Left cardiac atrium (tissue), 4 donors: ENCODE measurements at places on chromosomes 7 and 10.

DNA sequence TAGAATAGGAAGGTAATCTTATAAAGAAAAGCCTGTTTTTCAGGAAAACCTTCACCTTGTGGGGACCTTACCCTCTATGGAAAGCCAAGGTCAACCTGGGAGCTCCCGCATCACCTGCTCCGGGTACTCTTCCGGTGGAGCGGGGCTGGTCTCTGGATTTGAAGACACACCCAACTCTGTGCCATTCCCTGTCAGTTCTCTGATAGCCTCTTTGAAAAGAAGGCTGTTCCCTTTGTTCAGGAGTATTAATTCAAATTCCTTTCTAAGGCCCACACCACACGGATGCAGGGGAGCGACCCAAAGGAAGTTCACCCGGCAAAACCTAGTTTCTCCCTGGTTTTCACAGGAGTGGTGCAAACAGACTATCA, 10.7 kb downstream of the CTBP2 start:
- no peak for DNase-seq

DNA sequence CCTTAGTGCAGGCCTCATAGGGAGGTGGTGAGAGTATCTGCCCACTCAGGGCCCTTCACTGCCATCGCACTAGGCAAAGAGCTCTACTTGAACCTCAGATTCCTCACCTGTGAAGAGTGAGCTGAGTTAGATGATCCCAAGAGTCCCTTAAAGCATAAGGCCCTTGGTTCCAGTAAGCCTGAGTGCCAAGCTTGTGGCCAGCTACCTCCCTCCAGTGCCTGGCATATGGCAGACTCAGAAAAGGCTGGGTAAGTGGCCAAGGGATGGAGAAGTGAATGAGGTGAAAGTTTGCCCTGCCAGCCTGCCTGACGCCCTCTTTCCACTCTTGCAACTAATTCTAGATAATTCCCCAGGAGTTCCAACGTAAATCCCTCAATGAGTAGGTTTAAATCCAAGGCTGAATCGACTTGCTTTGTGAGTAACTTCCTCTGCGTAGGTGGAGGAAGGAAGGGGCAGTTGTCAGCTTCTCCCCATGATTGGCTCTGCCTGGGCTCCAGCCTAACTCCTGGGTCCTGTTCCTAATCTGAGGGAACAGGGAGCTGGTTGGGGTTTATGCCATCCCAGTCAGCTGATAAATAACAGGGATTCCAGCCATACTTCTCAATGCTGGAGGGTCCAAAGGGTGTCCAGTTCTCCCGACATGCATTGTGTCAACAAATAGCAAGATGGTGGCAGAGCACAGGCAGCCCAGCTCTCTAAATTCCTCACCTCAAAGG, 14.2 kb downstream of the DUSP5 start:
- no peak for DNase-seq

DNA sequence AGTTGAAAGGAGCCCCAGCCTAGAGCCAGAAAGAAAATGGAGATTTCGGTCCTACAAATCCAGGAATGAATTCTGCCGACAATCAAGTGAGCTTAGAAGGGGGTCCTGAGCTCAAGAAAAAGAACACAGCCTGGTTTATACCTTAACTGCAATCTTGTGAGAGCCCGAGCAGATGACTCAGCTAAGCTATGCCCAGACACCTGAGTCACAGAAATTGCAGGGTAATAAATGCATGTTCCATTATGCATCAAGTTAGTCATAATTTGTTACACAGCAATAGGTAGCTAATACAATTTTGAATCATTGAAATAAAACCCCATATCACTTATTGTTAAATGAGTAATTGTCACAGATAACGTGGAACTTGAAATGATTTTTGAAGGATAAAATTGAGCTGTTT, 111.8 kb upstream of the FOXP2 start:
- DNase-seq = no peak

DNA sequence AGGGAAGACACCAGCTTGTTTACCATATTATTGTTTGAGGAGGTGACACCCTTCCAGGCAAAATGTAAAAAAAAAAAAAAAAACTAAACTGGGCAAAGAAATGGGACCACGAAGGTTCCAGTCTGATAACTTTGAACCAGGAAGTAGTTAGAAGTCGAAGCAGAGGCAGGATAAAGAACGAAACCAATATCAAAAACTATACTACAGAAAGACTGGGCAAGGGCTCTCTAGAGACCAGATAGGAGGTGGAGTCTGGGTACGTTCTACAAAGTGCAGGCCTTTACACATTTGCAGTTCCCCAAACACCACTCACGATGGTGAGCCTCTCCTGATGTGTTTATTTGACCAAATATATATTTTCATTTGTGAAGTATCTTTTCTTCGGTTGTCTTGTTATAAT, 125.7 kb upstream of the CDK1 start:
- DNase-seq = no peak

- no peak for DNase-seq
These were observed 580 bp upstream of the ASB10 start for GRCh38 chr7:151187409-151188251.

DNA sequence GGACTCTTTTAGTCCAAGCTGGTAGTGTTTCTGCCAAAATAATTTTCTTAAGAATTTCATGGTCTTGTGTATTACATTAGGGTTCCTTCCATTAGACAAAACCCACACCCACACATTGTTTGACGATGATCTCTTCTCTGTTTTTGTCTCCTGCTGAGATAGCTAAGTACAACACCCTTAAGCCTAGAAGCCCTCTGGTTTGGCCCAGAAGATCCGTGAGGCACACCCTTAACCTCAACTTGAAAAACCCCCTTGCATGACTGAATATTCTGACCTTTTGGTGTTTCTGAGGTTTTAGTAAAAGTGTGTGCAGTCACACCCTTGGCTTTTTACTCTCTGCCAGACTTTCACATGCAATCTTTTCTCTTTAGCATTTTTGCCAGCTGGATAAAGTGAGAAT, 29.3 kb upstream of the ERCC6 start:
- DNase-seq = no peak

GRCh38 chr7:117873310-117874190, at the start of gene CTTNBP2:
Gene CTTNBP2 (minus strand): TSS chr7:117873441. CDS start chr7:117873415, 26 bp downstream.
- peak; percentile 70 for DNase-seq

DNA sequence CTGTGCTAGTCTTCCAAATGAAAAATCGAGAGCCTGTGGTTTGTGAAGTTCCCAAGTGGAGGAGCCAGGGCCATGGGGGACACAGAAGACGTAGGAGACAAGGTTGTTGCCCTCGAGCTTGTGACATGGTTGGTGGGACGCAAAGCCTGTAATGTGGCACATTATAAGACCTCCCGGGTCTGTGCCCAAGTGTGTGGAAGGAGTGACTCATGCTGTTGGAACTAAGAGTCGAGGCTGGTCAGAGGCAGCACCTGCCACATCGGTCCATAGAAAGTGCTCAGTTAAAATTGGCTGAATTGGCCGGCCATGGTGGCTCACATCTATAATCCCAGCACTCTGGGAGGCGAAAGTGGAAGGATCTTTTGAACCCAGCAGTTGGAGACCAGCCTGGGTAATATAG, 27.0 kb upstream of the PODXL start:
- DNase-seq = no peak

GRCh38 chr7:17530741-17531421, 232.4 kb downstream of the AHR start:
- DNase-seq = no peak

DNA sequence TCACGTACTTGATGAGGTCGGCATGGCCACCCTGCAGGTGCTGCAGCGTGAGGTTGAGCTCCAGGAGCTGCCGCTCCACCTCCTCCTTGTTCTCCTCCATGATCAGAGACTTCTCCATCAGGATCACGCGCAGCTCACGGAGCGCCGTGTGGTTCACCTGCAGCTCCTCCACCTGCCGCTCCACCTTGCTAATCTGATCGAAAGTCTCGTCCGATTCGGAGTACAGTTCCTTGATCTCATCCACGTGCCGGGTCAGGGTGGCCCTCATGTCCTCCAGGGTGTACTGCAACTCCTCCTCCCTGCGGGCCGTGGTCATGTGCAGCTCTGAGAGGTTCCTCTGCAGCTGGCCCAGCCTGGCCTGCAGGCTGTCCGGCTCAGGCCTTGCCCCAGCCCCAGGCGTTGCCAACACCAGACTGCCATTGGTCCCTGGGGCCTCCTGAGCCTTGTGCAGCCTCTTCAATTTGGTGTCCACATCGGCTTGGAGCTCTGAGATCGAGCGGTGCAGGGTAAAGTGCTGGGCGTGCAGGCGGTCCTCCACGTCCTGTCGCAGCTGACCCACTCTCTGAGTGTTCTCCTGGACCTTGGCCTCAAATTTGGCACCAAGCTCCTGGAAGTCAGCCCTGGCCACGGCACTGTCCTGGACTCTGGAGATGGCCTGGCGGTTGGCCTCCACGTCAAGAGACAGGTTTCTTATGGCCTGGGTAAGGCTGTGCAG, 13.9 kb downstream of the MMRN2 start:
- DNase-seq = no peak

- DNase-seq = no peak
These were observed 174.9 kb upstream of the HPS1 start for GRCh38 chr10:98621630-98622029.

- DNase-seq = no peak
These were observed 2.4 kb downstream of the SH2B2 start for GRCh38 chr7:102289057-102289456.

DNA sequence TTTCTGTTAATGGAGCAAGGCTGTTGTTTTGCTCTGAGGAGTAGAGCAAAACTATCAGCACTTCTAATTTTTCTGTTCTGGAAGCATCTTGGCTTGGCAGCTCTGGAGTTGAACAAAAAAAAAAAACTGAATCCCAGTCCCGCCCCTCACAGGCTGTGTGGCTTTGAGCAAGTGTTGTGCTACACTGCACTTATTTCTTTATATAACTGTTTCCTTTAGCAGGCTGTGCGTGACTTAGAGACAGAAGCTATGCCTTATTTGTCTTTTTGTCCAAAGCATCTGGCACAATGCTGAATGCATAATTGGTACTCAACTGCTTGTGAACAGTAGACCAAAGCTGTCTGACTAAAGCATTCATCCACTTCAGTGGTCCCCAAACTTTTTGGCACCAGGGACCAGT, 96.1 kb downstream of the AMPH start:
- DNase-seq = no peak

- no peak for DNase-seq
These were observed 48.2 kb downstream of the ABCB4 start for GRCh38 chr7:87427288-87427687.
